ENCODE measurements at places on chromosomes 13 and 19.

GRCh38 chr13:49305792-49306425, 58.2 kb downstream of the CDADC1 start:
- no peak for DNase-seq

- no peak for DNase-seq
Observed at GRCh38 chr19:4636761-4637160, 2.6 kb upstream of the TNFAIP8L1 start.

- DNase-seq: no peak
Observed at GRCh38 chr13:100674572-100674871, at the start of gene TMTC4. Gene TMTC4, minus strand, starts transcription at chr13:100674795. Its CDS starts 4,433 bp downstream, at chr13:100670362.

DNA sequence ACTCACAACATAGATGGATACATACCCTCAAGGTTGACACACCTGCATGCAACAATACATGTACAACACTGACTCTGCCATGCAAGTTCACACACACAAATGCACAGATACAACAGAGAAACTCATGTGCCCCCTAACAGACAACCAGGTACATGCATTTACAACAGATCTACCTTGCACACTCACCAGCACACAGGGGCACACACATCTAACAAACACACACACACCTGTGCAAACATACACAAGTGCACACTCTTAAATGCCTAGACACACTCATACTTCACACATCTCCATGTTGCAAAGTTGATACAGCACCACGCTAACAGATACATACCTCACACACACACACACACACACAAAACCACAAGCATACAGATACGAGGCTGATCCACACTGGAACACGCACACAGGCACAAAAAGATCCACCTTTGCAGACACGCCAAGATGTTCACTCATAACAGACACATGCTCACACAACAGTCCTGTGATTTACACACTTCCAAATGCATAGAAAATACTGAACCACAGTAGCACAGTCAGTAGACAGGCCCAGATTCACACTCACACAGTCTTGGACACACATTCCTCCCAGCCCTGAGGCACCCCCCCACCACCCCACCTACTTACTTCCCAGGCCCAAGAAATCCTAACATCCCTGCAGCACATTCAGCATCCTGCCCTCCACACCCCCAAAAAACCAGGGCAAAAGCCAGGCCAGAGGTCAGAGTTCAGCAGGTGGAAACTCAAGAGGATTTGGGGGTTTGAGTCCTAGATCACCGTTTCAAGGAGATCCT, 1.4 kb downstream of the LRFN1 start:
- DNase-seq: no peak

GRCh38 chr13:75368167-75368566, 113.8 kb downstream of the TBC1D4 start:
- peak; percentile 92 for DNase-seq

DNA sequence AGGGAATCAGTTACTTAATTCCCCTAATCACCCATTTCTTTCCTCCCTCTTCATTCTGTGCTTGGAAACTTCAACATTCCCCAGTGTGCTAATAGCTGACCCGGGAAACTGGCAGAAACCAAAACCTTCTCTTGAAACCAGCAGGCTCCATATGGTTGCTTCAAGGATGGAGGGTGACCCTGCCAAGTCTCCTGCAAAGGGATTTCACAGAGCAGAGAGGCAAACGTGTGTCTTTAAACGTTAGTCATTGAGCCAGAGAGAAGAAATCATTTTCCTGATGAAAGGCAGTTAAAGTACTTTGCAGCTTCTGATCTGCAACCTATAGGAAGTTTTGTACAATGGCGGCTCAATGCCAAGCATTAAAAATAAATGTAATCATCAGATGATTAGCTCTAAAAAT, 220.9 kb downstream of the POU4F1 start:
- DNase-seq: no peak

DNA sequence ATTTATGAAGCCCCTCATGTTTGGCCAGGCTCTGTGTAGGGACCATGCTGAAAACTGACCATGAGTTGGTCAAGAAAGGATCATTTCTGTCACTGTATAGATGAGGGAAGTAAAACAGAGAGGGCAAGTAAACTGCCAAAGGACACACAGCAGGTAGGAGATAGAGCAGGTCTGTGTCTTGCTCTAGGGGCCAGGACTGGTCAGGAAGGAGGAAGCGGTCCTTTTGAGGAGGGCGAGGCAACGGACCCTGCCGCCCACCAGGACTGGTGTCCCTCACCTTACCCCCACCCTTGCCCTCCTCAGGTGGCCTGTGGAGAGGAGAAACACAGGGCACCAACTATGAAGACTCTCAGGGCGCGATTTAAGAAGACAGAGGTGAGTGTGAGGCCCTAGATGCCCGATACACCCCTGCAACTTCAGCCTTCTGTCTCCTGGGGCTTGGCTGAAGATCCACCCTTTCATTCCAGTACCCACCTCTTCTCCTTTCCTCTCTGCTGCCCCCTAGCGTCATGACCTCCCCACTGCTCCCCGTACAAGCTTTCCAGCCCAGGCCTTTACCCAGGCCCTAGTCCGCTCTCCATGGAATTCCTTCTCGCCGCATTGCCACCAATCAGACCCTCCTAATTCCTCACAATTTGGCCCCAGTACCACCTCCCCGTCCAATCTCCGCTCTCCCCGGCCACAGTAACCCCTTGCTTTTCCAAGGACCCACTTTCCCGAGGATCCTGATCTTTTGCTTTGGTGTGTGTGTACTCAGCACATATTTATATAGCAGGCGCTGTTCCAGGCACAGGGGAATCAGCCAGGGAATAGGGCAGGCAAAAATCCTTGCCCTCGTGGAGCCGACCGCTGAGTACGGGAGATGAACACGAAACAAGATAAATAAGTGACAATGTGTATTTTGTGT, 3.9 kb downstream of the ANKRD24 start:
- peak; percentile 83 for DNase-seq

- peak; percentile 86 for DNase-seq
Observed at GRCh38 chr19:40609561-40610395, 8.6 kb downstream of the LTBP4 start.

- DNase-seq: peak; percentile 63
Observed at GRCh38 chr13:35927567-35928021, 203.6 kb downstream of the DCLK1 start.

DNA sequence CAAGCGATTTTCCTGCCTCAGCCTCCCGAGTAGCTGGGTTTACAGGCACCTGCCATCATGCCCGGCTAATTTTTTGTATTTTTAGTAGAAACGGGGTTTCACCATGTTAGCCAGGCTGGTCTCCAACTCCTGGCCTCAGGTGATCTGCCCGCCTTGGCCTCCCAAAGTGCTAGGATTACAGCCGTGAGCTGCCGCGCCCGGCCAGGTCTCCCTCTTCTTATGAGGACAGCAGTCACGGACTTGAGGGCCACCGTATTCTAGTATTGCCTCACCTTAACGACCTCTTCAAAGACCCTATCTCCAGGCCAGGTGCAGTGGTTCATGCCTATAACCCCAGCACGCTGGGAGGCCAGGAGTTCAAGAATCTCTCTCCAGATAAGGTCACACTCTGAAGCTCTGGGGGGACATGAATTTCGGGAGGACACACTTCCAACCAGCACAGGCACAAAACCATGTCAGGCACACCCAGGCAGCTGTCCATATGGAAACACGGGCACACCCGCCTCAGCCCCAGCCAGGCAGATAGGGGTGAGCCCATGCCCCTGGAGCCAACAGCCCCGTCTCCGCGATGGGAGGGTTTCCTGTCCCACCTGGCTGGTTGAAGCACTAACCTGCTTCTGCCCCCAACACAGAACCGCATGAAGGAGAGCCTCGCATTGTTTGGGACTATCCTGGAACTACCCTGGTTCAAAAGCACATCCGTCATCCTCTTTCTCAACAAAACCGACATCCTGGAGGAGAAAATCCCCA, 21.3 kb upstream of the S1PR4 start:
- DNase-seq: no peak

DNA sequence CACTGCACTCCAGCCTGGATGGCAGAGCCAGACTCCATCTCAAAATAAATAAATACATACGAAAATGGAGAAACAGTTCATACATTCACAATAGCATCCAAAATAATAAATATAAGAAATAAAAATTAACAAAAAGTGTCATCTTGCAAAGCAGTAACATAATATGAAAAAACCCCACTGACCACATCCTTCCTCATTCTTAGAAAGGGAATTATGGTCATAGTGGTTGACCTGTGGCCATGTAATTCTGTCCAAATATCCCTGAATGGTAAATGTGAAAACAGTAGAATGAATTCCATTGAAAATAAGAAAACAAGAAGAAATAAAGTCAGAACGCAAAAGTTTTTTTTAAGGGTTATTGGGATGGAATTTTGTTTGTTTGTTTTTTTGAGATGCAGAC, 7.0 kb upstream of the CDC42EP5 start:
- DNase-seq: no peak

GRCh38 chr13:71801781-71802180, 65.2 kb downstream of the DACH1 start:
- peak; percentile 9 for DNase-seq

DNA sequence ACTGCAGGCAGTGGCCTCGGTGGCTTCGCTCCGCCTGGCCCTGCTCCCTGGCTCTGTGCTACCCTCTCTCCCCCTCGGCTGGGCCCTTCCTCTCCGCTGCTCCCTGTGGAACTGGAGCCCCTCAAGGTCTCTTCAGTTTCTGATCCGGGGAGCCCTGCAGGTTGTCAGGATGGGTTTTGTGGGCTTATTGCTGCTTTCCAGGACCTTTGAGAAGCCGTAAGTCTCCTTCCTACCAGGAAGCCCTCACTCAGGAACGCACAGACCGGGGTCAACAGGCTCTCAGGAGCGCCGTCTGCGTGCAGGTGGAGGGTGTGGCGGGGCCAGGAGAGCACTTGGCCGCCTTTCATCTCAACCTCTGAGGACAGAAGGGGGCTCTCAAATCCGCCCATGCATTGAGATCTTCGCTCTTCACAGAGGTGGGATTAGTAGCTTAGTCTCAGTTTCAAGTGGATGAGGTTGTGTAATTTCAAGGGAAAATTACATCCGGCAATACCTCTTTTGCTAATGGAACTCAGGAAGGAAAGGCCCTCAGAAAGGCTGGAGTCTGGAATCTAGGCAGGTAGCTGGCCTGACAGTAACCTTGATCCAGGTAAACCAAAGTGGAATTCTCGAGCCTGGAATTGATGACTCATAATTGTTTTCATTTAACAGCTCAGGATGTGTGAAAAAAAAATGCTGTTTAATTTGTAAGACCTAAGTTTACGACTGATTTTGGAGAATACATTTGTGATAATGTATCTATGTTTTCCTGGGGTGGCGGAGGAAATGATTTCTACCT, 102.0 kb downstream of the ATP11A start:
- DNase-seq: no peak

DNA sequence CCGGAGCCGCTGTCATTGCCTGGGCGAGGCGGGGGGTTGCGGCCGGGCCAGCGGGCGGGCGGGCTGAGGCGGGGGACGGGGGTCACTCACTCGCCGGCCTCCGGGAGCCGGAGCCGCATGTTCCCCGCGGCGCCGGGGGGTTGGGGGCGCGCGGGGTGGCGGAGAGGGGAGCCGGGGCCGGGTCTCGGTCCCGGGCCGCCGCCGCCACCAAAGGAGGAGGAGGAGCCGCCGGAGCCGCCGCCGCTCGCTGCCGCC, 149 bp downstream of the MED26 start:
- no peak for DNase-seq

GRCh38 chr13:20608438-20609020, 41.6 kb downstream of the IFT88 start:
- DNase-seq: peak; percentile 47

- DNase-seq: peak; percentile 91
Observed at GRCh38 chr13:51729866-51730553, 74.0 kb downstream of the DHRS12 start.

- no peak for DNase-seq
Observed at GRCh38 chr19:49456326-49456725, 3.3 kb downstream of the ALDH16A1 start.

- no peak for DNase-seq
Observed at GRCh38 chr19:40337107-40337506, 11.1 kb downstream of the C19orf47 start.

DNA sequence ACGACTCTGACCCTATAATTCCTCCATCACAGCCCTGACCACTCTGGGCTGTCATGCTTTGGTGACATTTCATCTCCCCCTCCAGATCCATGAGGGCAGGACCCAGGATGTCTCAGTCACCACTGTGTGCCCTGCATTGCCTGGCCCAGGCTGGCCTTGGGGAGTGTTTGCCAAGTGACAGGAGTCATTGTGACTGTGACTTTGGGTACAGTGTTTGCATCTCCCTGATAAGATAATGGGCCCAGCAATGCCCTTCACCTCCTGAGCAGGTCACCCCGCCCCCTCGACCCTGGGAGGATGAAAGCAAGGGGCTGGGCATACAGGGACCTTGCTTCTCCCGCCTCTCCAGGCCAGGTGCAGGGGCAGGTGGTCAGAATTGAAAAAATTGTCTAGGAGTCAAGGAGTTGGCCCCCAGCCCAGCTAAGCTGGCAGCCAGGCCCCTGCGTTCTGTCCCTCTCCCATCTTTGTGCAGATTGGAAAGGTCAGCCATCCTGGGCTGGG, 5.9 kb upstream of the ATP4A start:
- DNase-seq: no peak

- no peak for DNase-seq
Observed at GRCh38 chr19:56351208-56351607, 36.6 kb upstream of the ZSCAN5A start.

GRCh38 chr13:82766732-82767321, 1115.4 kb downstream of the SLITRK1 start:
- no peak for DNase-seq

GRCh38 chr19:35430409-35431144, 17.5 kb upstream of the FFAR2 start:
- no peak for DNase-seq

DNA sequence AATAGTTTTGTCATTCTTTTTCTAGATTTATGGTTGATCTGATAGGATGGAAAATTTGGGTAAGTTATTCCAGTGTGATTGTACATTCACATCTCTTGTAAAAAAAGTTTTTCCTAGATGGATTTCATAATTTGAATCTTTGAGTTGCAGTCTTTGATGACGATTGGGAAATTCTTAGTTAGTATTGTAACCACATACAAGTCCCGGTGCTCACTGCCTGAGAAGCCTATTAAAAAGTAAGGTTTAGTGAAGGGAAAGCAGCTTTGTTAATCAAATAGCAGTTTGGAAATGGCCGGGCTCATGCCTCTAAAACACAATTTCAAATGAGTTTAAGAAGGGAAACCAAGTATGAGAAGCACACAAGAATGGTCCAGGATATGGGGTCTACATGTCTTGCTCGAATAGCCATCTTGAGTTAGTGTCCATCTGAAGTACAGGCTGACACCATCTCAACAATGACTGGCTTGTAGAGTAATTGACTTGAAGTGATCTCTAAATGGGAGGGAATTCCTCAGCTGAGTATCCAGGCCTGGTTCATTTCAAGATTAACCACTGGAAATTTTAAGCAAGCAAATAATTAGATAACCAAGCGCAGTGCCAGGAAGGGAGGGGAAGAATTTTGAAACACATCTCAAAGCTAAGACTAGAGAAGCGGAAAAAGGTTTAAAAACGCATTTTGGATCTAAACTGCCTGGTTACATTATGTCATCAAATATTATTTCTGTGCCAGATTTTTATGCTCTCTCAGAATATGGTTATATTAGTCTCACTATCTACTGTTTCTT, 1145.6 kb upstream of the MIR17HG start:
- DNase-seq: no peak

Data from astrocyte of the hippocampus (primary cell).